Activated T-cell treated with anti-CD3 and anti-CD28 coated beads for 1 hour (primary cell): ENCODE measurements at places on chromosomes 3 and 15.

- DNase-seq: no peak
Measured at GRCh38 chr3:122555275-122556071, 8.6 kb downstream of the PARP9 start.

DNA sequence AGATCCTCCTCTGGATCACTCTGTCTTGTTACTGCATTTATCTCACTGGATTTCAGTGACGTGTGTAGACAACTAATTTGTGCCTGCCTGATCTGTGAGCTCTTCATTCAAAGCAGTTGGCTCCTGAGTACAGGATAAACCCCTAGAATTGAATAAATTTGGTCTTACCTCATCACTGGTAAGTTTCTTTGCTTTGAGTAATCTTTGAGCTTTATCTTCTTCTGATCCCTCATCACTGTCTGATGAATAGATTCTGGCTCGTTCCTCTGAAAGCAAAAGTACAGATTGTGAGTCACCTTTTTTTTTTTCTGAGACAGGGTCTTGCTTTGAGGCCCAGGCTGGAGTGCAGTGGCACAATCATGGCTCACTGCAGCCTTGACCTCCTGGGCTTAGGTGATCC lies 24.5 kb downstream of the LEO1 start:
- DNase-seq: no peak

GRCh38 chr3:8727605-8728512 lies 5.7 kb upstream of the CAV3 start:
- DNase-seq: no peak

GRCh38 chr15:43776101-43776717 lies 557 bp downstream of the ELL3 start:
- no peak for DNase-seq

GRCh38 chr3:127637546-127637945 lies 8.6 kb downstream of the PODXL2 start:
- DNase-seq: no peak

- no peak for DNase-seq
Measured at GRCh38 chr15:43165801-43166325, 19.3 kb upstream of the CCNDBP1 start.

- no peak for DNase-seq
Measured at GRCh38 chr15:43268111-43269105, 1.7 kb upstream of the TGM5 start.

- no peak for DNase-seq
Measured at GRCh38 chr3:45031531-45031930, 5.4 kb downstream of the CLEC3B start.

DNA sequence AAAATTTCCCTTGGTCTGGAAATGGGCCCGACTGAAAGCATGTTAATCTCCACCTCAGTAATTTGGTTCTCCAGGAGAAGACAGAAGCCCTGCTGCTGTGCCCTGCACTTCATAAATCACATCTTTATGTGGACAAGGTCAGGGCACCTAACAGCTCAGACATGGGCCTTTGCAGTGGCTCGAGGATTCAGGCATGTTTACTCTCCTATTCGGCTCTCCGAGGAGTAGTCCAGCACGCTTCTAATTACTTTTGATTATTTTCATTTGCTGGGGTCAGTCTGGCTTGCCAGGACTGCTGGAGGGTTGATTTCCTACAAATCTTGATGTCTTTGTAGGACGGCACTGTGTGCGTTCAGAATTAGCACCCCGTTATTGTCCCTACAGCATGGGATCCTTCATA lies 511.2 kb downstream of the MECOM start:
- no peak for DNase-seq

- no peak for DNase-seq
Measured at GRCh38 chr3:149792452-149793270, at the start of gene ANKUB1. Gene ANKUB1, minus strand, starts transcription at chr3:149792554. Its CDS starts 188 bp downstream, at chr3:149792366.

GRCh38 chr3:123621186-123621849 lies 36.5 kb upstream of the HACD2 start:
- no peak for DNase-seq

GRCh38 chr3:14822134-14822533 lies 3.4 kb downstream of the FGD5 start:
- no peak for DNase-seq

- no peak for DNase-seq
Measured at GRCh38 chr3:10950476-10951294, 41.9 kb upstream of the SLC6A1 start.

- no peak for DNase-seq
Measured at GRCh38 chr3:187979564-187979963, 174.4 kb upstream of the LPP start.

DNA sequence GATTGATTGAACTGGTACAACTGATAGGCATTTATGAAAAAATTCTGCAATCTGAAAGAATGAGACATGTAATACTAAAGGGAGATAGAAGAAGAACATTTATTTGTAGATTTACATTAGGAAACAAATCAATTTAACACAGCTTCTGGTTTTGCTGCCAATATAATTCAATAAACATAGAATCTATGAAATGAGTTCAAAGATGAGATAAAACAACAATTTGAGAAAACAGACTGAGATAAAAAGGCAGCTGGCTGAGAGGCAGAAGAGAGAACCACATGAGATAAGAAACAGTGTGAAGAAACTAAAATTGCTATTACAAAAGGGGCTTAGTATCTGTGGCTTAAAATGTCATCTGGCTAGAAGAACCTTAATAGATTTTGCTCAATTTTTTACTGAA lies 176.6 kb downstream of the PYDC2 start:
- DNase-seq: no peak

DNA sequence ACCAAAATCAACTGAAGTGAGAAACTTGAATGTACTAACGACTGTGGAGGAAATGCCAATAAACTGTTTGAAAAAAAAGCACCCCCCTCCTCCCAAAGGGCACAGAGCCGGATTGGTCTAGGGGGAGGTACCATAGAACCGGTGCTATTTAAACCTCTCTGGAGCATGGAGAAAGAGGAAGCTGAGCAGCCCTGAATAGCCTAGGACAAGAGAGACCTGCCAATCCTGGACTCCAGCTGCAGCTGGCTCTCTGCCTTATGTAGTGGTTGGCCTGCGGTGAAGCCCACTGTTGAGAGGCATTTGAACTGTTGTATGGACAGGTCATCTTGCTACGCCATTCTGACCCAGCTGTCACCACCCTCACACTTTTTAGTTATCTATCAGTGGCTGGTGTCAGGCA lies 1.5 kb upstream of the SH3GL3 start:
- no peak for DNase-seq

DNA sequence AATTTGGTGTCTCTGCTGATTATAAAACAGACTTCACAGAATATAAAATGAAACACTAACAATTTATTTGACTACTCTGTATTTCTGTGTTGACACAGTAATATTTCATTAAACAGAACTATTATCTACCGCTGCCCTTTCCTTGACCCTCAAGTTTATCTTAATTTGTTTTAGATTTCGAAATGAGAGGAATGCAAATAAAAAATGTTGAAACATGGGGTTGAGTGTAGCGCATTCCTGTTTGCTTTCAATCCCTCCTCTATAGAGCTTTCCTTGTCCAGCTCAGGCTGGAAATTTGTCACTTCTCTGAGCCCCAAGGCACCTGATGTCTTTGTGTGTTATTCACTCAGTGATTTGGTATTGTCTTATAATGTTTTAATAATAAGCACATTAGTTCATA lies 550.2 kb downstream of the ZBBX start:
- no peak for DNase-seq

GRCh38 chr15:89075846-89076245 lies 12.4 kb upstream of the ABHD2 start:
- DNase-seq: no peak

- no peak for DNase-seq
Measured at GRCh38 chr3:125428216-125428830, 53.2 kb upstream of the ZNF148 start.

DNA sequence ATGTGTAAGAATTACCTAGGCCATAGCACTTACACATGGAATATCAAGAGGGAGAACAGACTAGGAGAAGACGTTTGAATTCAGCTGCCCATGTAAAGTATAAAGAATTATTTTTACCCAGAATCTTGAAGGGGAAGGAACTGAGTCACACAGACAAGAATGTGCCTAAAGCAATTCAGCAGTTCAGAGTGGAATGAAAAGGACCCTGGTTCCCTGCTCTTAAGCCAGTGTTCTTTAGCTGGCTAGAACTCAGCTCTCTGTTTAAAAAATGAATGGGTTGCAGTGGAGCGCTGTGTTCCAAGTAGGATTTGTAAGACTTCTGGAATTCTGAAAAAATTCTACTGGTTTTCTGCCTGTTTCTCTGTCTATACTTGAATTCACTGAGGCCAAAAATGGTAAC lies 440.2 kb downstream of the LPP start:
- DNase-seq: no peak
